ENCODE measurements at places on chromosomes 13 and 19. TPM values are rescaled to one million over a fixed set of nuclear protein-coding genes. Genes with fewer than 3 reads are reported as not detected.
A peak's percentile ranks its signal among the peaks of the same experiment; 100 is the strongest.

DNA sequence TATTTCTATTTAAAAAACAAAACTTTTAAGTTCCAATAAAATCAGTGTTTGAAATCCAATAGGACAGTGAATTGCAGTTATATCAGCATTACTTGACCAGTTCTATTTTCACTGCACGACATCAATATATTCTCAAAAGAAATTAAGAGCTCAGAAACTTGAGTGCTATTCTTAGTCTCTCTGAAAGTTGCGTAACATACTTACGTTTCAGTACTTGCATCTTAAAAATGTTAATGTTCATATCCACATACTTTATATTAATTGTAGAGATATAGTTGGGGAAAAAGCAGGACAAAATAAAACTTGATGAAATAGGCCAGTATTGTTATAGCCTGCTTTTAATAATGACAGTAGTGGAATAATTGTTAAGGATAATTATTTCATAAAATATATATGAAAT is 720.5 kb upstream of the PCDH9 start:
- no peak for DNase-seq

- DNase-seq: no peak
Measured at GRCh38 chr19:46806656-46807055, 18.3 kb upstream of the SLC1A5 start.

- DNase-seq: no peak
Measured at GRCh38 chr13:113048766-113049165, 56.8 kb upstream of the F7 start.

DNA sequence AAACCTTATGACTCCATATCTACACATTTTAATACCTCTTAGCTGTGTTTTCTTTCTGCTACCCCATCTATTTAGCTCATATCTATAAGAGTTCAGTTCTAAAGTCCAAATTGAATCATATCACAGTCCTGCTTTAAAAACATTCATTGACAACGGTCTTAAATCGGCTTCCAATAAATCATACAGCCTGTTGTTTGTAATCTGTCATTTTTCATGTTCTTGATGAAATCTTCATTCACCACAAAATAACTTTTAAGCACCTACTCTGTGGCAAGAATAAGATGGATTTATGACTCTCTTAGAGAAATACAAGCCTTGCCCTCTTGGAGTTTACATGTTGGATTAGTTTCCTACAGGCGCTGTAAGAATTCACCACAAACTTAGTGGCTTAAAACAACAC is 450.9 kb upstream of the GPC6 start:
- no peak for DNase-seq

GRCh38 chr13:47832458-47832972 is 168.6 kb downstream of the SUCLA2 start:
- DNase-seq: no peak

GRCh38 chr19:46162731-46163130 is 14.7 kb downstream of the IGFL2 start:
- no peak for DNase-seq

DNA sequence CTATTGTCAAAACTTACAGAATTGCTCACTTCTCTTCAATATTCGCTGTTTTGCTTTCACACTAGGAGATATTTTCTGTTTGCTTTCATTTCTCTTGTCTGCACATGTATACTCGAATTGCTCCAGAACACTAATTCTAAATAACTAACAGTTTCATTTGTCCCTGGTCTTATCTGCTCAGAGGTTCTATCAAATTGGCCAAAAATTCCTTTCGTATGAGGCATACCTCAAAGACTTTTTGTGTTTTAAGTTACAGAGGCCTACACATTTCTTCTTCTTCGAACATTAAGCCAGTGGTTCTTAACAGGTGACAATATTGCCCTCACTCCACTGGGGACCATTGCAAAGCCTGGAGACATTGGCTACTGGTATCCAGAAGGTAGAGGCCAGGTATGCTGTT is 1314.6 kb downstream of the EFNB2 start:
- DNase-seq: no peak

DNA sequence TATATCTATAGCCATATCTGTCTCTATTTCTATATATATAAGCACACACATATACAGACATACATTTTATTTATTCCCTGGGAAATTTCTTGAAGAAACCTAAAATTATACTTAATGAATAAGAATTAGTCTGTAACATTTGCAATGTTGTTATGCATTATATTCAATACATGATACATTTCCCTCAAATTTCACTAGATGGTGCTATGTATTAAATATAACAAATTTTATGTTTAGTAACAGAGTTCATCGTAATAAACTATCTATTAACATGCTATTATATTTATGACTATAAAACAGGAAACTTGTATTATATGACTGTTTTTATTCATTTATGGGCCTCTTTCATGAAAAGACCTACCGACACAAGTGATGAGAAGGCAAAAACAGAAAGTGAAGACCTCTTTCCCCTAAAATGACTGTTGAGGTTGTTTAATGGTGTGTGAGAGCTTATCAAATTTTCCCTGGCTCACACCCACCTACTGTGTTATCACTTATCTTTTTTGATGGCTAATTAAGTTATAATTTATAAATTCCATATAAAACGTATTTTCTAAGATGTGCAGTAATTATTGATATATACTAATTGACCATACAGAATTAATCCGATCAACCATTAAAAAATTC is 881.9 kb downstream of the SLITRK6 start:
- DNase-seq: peak; percentile 8

- no peak for DNase-seq
Measured at GRCh38 chr13:31807090-31807541, 67.8 kb downstream of the RXFP2 start.

GRCh38 chr19:5931251-5931650 is 17.2 kb downstream of the CAPS start:
- no peak for DNase-seq

- DNase-seq: no peak
Measured at GRCh38 chr13:91050970-91051369, 296.5 kb upstream of the MIR17HG start.

DNA sequence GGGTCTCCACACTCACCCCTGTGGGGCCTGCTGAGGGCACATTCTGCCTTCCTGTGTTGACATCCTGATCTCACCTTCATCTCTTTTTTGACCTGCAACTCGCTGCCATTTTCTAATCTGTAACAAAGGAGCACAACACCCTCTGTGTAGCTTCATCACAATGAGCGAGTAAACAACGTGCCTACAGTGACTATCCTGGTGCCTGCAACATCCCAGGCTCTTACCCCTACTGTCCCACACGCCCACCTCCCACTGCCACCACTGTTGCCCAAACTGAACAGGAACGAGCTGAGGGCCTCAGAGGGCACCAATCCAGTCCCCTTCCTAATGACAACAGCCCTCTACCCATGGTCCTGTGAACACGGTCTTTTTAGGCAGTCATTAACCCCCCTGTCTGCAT is 102.2 kb upstream of the GJB6 start:
- DNase-seq: no peak

DNA sequence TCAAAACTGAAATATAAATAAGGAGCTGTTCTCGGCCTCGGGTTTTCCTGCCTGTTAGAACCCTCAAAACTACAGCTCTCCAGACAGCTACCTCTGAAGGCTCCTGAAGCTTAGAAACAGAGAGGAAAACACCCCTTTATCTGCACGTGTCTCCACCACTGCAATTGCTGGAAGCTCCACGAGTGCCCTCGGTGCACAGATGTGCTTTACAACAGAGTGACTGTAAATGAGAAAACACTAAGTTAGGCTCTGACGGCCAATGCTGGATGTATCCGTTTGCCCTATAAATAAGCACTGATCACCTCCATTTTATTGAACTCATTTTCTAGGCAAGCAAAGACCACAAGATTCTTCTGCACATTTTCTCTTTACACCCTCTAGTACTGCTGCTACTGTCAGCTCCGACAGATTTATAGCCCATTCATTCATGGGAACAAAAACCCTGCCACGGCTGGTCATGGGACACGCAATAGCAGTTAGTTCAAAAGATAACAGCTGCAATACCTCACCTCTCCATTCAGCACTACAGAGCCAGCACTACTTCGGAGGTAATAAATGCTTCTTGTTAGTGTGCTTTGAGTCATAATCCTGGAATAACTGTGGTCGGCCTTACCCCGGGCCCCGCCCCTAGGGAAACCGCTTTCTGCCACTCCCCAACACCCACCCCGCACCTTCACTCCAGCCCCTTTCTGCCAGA is 241.1 kb upstream of the ZNF507 start:
- DNase-seq: no peak

DNA sequence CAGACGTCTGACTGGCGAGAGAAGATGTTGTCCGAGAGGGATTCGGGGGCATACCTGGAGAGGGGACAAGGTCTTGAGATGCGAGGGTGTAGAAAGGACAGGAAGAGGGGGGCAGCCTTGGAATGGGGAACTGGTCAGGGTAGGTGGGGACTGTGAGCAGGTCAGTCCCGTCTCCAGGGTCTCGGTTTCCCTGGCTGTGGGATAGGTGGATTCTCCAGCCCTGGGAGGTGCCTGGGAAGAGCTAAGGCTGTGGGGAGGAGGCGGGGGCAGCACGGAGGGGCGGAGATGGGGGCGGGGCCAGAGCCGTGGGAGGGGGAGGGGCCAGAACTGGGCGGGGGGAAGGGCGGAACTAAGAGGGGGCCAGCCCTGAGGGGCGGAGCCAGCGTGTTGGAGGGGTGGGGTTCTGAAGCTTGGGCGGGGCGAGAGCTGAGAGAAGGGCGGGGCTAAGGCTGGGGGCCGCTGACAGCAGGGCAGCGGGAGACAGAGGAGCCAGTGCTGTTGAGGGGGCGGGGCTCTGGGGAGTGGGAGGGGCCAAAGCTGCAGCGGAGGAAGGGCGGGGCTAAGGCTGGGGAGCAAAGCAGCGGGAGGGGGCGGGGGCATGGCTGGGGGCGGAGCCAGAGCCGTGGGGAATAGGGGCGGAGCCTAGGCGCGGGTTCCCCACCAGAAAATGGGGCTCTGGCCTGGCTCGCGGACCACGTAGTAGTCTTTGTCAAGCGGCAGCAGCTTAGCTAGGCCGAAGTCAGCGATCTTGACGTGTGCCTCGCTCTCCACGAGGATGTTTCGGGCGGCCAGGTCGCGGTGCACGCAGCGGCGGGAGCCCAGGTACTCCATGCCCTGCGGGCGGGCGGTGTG is 9.5 kb upstream of the INSL3 start:
- no peak for DNase-seq

DNA sequence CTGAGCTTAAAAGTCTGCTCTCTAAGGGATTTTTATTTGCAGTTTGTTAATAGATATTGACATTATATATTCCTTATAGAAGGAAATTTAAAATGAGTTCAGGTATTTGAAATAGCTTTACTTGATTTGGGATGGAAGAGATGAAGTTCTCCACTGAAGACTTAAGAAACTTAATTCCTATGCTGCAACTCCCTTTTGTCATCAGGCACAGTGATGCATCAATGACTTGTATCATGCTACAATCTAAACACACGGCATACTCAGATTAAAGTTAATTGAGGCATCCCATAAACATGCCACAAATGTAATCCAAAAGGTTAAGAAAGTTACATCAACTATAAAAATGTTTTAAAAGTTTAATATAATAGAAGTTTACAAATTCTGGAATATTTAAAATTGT is 109.0 kb downstream of the STARD13 start:
- no peak for DNase-seq

DNA sequence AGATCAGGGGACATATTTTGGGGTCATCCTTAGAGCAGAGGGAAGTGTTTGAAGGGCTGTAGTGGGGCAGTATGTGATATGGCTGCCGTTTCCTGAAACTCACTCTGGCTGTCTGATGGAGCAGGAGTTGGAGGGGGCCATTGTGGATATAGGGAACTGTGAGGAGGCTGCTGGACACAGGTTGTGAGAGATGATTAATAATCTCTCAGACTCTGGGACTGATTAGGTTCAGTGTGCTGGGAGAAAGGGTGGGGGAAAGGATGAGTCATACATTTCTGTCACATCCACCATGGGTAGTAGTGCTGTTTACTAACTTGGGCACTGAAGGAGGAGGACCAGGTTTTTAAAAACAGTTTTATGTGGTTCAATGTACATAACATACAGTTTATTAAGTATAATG is 4.8 kb downstream of the B3GLCT start:
- peak; percentile 34 for DNase-seq

GRCh38 chr19:9757544-9758501 is 10.7 kb downstream of the ZNF846 start:
- DNase-seq: no peak

- DNase-seq: no peak
Measured at GRCh38 chr19:12698138-12698537, 1.7 kb upstream of the FBXW9 start.

DNA sequence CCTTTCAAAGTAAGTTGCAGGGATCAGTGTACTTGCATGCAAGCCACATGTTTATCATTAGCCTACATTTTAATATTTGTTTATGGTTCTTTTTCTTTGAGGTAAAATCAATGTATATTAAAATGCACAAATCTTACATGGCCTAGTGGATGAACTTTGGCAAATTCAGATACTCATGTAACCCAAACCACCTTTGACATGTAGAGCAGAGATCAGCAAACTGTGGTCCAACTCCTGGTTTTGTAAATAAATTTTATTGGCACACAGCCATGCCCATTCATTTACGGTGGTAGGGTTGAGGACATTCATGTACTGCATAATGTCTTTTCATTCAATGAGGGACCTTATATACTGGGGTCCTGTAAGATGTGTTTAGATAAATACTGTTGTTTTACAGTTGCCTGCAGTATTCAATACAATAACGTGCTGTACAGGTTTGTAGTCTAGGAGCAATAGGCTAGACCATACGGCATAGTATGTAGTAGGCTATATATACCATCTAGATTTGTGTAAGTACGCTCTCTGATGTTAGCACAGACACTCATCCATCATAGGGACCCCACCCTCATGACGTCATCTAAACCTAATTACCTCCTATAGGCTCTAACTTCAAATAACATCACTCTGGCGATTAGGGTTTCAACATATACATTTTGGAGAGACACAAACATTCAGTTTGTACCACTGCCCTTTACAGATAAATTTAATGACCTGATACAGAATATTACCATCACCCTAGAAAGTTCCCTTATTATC is 5.7 kb downstream of the NDFIP2 start:
- no peak for DNase-seq

DNA sequence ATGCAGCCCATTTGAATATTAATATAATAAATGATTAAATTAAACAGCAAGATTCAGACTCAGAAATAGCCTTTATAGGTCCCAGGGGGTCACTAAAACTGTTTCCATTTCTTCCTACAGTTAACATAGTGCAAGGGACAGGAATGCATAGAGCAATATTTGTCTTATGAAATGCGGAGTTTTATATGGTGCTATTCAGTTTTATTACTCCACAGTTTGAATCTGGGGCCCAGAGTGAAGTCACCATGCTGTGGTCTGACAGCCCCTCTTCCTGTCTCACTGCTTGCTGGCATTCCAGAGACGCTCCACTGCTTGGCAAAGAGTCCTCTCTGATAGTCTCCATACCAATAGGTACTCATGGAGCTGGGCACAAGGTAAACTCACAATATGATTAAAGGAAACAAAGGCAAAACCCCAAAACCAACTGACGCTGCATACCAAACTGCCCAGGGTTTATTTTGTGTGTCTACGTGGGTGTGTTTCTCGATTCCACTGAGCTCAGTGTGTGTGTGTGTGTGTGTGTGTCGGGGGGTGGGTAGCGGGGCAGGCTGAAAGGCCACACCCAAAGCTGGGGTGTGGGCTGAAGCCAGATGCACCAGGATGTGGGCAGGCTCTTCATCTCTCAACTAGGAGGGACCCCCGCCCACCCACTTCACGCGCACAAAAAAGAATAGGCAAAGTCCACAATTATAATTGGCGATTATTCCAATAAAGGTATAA is 277.9 kb downstream of the TSHZ3 start:
- DNase-seq: no peak

- DNase-seq: no peak
Measured at GRCh38 chr19:472005-472858, 11.4 kb upstream of the SHC2 start.

The OR4F17 gene
- polyA plus RNA-seq: not detected

The GIPR gene
- polyA plus RNA-seq: 1.7 TPM

The MTUS2 gene
- not detected for polyA plus RNA-seq

The CABP5 gene
- polyA plus RNA-seq: not detected

The LAIR1 gene
- polyA plus RNA-seq: 0.75 TPM
